NCI-H1105 (cell line): ENCODE measurements at places on chromosomes 5 and 9.

DNA sequence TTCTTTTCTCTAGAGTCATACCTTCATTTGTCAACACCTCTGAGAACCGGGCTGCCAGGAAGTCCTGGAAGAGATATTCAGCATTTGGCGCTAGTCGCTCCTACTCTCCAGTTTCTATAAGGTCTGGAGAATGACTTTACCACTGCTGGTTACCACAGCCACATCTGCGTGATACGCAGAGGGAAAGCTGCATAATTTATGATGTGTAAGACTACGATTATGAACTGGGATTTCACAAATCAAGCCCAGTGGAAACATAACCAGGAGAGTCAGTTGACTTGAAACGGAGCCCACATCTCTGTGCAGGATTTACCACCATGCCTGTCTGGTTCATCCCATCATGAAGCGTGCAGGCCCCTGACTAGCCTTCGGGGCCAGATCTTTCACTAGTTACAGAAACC is 72.6 kb downstream of the FGF1 start:
- DNase-seq, result no peak

GRCh38 chr9:3200331-3200774 is 325.4 kb downstream of the RFX3 start:
- no peak for DNase-seq

DNA sequence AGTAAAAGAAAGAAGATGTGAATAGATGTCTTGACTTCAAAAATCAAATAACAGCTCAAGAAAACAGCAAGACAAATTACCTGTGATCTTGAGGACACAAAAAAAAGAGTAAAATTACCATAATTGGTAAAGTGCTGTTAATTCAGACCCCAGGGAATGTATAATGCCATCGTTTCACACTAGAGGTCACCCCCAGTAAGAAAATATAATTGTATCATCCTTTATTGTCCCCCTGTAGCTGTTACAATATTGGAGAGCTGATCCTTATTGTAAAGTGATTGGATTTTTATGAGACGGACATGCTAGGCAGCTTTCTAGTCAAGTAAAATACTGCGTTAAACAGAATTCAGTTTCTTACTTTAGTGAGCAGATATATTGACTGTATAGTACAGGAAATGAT is 377.0 kb downstream of the TLE1 start:
- DNase-seq, result no peak

DNA sequence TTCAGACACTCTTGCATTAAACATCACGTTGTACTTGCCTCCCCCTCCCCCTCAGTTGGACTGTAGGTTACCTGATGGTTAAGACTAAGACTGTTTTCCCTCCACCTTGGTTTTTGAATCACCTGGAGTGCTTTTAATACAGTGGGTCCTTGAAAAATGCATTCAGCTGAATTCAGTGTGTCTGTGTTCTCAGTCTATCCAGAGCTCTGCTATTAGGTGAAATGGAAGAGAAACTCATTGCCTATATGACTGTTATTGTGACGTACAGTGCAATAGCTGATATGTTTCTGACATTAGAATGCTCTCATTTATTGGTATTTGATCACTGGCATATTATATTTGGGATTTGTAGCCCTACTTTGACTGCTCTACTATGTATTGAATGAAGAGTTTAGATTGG is 108.5 kb downstream of the F2RL2 start:
- DNase-seq, result no peak

GRCh38 chr5:148306446-148306845 is 5.8 kb upstream of the SPINK7 start:
- no peak for DNase-seq

- no peak for DNase-seq
Measured at GRCh38 chr9:5593904-5594303, 35.0 kb upstream of the RIC1 start.

DNA sequence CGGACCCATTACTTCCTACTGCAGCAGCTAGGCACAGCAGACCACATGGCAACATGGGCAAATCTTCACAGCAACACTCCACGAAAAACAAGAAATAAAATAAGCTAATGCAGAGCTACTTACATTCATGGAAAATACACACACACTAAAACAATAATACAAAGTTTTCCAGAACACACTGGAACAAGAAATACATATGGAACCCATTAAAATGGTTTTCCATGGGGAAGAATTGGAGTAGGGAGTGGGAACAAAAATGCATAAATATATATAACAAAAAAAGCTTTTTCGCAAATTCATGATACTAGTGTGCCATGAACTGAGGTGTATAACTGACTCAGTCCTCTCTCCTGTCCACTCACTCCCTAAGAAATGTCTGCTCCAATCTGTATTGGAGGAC is 8.3 kb downstream of the ADAMTS12 start:
- no peak for DNase-seq

DNA sequence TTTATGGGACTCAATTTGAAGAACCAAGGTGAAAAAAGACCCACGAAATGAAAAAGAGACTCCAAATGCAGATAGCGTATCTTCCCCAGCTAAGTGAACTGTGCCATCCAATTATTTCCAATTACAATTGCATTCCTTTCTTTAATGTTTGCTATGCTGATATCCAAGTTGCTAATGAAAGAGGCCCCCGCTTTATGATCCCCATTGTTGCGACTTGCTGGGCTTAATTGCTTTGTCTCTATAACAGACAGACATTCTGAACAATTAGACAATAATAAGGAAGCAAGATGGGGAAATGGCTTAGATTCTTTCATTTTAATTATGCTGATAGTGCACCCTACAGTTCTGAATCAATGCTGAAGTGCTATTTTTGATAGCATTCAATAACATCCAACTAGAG is 354.3 kb downstream of the KIF4B start:
- no peak for DNase-seq

DNA sequence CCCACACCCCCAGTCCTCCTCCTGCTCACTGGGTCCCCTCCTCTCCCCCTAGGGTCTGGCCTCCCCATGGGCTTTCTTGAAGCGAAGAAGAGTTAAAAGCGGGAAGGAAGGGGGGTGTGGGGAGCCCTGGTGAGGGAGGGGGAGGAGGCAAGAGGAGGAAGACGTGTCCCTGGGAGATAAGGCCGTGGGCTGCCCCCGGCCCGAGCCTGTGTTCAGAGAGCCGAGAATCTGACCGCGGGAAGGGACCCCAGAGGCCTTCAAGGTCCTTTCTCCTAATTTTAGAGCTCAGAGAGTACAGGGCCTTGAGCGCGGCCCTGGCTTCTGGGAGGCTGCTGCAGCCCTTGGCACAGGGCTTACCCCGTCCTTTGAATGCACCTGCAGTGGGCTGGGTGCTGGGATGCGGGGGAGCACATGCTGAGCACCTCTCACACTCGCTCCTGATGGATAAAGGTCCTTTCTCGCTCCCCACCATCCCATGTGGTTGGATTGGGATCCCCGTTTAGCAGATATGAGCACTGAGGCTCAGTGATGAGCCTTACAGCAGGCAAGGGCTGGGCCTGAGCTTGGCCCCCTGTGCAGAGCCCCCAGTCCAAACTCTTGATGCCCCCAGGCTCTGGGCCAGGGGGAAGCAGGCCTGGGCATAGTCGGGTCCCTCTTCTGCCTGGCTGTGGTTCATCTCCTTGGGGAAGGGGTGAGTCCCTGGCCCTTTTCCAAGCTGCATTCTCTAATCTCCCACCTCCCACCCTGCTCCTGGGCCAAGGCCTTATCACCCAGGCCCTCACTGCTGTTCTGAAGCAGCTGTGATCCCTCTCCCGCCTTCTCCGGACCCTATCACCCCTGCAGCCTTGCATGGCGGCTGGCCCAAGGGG is 5.9 kb downstream of the GFI1B start:
- no peak for DNase-seq

DNA sequence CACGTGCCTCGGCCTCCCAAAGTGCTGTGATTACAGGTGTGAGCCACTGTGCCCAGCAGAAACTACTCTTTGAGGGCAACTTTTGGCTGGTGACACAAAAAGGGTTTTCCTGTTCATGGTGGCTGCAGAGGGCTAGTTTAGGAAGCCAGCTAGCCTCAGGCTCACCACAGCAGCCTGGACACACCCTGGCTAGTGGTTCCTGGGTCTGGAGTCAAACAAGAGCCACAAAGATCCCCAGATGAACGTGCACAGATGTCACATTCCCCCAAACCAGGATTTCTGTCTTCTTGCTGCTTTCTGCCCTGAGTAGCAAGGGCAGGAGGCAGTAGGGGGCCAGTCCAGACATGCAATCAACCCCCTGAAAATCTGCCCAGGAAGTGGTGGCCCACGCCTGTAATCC is 6.8 kb downstream of the HBEGF start:
- no peak for DNase-seq

DNA sequence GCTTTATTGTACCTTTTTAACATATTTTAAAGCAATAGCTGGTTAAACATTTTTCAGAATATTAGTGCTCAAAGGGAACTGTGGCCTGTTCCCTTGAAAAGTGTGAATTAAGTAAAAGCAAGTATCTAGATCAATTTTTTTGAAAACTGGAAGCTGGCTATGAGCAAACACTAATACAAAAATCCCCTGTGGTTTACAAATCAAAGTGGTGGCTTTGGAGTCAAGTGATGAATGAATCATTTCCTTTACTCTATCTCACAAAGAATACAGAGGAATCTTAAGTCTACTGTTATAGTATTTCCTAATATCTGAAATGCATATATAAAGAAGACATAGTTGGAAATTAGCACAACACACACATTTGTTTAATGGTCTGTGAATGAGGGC is 212.4 kb upstream of the C9orf72 start:
- DNase-seq, result no peak

GRCh38 chr5:155091768-155092717 is 78.5 kb downstream of the KIF4B start:
- DNase-seq, result no peak

GRCh38 chr5:132496631-132497487 is 6.3 kb upstream of the IRF1 start:
- peak; percentile 27 for DNase-seq

GRCh38 chr5:158020555-158021418 is 161.8 kb upstream of the CLINT1 start:
- no peak for DNase-seq

GRCh38 chr9:35108461-35108860 is 5.5 kb upstream of the STOML2 start:
- no peak for DNase-seq

- no peak for DNase-seq
Measured at GRCh38 chr5:88613051-88613450, 269.9 kb downstream of the MEF2C start.

GRCh38 chr5:8660133-8660893 is 791.4 kb downstream of the MTRR start:
- no peak for DNase-seq

DNA sequence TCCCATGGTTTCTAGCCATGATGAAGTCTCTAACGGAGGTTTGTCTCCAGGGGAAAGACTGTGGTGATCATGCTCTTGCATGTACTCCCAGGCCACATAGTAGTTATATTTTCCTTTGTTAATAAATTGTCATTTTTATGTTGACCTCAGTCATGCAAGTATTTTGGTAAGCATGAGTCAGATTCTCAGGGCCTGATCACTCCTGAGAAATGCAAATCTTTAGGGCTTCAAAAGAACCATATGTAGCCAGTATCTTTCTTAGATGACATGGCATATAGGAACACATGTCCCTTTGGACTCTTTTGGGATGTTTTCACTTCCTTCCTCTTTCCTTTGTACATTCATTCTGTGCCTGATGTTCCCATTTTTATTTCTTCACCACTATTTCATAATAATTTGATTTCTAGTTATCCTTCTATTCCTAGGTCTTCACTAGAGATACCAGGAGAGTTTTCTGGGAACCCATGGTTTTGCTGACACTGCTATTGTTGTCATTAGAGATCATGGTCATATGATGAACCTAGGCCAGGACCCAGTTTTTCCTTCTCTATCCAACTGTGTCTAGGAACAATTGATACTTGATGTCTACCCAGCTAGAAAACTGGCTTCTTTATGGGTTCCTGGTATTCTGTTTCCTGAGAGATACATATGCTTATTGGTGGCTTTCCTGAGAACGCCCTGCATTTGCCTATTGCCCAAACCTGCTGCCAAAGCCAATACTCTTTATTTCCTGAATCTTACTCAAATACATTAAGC is 248.1 kb upstream of the NREP start:
- DNase-seq, result no peak

GRCh38 chr5:73902327-73903051 is 276.5 kb downstream of the ARHGEF28 start:
- DNase-seq, result peak; percentile 22

- DNase-seq, result no peak
Measured at GRCh38 chr5:3329427-3329826, 266.2 kb upstream of the IRX1 start.

- DNase-seq, result no peak
Measured at GRCh38 chr9:86801246-86801645, 146.1 kb downstream of the GAS1 start.

GRCh38 chr5:132840896-132841295 is 10.4 kb upstream of the SHROOM1 start:
- DNase-seq, result no peak

DNA sequence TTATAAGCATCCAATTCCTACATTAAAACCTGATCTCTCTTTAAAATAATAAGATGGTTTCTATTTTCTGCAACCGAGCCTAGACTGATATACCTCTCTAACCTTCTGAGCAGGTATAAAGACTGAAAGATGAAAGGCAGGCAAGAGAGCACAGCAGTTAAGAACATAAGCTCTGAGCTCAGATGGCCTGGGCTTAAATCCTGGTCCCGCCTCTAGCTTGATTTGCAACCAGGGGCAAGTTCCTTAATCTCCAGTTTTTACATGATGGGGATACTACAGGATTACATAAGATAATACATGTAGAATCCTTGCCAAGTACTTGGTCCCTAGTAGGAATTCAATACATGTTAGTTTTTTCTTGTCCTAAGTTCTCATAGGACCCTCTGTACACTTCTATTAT is 33.9 kb downstream of the SLC24A2 start:
- DNase-seq, result no peak

DNA sequence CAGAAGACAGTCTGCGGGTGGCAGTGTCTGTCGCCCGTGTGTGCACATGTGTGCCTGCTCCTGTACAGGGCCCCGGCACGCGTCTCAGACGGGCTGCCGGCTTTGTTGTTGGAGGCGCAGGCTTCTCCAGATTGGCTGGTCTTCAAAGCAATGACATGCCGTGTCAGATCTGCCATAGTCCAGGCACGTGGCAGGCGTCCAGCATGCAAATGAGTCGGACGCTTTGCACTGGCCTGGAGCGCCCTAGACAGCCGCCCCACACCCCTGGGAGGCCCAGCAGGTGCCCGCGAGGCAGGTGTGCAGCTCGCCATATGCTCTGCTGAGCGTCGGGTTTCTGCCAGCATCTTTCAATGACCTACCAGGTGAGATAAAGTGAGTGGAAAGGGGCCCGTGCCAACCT is 71.5 kb downstream of the GADD45G start:
- DNase-seq, result peak; percentile 97

DNA sequence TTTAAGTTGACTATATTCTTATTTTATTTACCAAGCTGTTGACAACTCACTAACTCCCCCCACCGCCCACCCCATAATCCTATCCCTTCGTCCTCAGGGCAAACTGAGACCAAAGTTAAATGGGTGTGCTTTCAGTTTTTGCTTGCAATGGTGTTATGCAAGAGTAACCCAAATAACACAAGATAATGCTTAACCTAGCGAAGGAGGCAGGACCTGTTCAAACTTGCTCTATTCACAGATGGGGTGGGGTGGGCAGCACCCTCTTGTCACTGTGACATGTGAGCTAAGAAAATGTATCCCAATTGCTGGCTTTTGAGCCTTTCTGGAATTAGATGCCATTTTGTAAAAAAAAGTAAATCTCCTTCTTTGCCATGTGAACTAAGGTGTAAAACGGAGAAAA is 40.4 kb downstream of the GLIS3 start:
- no peak for DNase-seq

GRCh38 chr5:99179206-99179605 is 250.4 kb upstream of the CHD1 start:
- no peak for DNase-seq
